ENCODE measurements at places on chromosomes 6 and 20.
A peak's percentile ranks its signal among the peaks of the same experiment; 100 is the strongest.

GRCh38 chr20:19839053-19839452 lies 81.0 kb downstream of the RIN2 start:
- DNase-seq: no peak

DNA sequence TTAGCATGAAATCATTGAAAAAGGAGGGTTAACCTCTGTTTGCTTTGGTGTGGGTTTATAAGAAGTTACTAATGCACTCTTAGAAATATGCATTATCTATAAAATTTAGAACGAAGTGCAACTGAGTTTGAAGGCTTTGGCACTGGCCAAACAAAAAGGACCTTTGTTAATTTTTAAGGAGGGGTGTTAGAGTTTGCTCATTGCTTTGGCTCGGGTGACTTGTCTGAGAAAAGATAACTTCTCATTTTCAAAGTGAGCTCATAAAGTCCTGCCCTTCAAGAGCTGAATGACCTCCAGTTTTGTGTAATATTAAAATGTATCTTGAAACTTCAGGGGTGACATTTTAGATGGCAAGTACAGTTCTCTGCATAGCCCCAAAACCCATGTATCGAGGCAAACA lies 25.9 kb downstream of the NEDD9 start:
- no peak for DNase-seq

DNA sequence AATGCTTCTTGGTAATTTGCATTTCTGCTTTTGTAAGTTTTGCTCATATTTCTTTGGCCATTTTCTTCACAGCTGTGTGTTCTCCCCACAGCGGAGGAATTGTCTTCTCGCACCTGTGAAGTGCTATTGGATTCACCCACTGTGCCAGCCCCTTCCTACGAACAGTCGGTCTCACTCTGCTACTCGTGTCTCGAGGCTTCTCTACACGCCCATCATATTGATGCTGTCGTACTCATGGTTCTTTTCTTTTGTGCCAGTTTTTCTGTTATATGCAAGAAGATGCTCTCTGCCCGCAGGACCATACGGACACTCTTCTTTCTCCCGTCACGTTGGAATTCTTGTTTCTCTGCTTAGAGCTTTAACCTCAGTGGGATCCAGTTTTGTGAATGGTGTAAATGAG lies 200.3 kb downstream of the DLL1 start:
- DNase-seq: no peak

GRCh38 chr6:884570-884969 lies 191.6 kb upstream of the EXOC2 start:
- DNase-seq: no peak

GRCh38 chr6:84804720-84805119 lies 40.3 kb upstream of the TBX18 start:
- no peak for DNase-seq

DNA sequence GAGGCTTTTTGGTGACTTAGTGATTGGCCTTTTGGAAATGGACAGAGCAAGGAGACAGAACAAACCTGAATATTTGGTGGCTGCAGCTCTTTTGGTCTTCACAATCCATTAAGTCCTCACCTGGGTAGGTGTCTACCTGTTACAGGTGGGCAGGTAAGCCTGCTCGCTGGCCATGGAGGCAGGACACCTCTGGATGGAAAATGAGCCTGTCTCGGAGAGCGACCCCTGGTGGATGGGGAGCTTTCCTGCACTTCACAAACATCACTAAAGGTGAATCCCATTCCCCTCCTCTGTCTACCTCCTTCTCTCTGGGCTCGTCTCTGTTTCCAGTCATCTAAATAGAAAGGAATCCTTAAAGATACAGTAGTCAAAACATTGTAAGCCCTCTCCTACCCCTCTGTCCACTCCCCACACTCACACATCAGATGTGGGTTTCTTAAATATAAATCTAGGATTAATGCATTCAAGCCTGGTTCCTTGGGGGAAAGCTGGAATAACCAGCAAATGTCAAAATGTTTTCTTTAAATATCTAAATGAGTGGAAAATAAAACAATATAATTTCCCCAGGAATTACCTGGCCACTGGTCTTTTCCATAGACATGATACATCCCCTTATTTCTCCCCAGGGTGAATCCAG lies 304.9 kb downstream of the CDH26 start:
- peak; percentile 47 for DNase-seq

DNA sequence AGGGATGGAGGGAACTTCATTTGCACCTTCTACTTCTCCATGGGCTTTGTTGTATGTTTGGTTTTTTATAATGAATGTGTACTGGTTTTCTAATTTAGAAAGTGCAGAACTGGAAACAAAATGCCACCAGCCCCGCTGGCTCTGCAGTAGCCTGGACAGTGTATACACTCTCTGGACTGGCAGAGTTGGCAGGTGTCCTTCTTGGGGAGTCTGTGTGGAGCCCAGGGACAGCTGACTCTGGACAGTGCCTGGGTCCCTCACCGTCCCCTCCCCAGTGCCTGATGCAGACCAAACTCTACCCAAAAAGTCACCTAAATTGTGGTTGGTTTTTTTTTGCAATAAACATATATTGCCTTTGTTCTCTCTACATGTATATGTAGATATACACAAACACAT lies 91.0 kb downstream of the SLC2A10 start:
- DNase-seq: no peak

DNA sequence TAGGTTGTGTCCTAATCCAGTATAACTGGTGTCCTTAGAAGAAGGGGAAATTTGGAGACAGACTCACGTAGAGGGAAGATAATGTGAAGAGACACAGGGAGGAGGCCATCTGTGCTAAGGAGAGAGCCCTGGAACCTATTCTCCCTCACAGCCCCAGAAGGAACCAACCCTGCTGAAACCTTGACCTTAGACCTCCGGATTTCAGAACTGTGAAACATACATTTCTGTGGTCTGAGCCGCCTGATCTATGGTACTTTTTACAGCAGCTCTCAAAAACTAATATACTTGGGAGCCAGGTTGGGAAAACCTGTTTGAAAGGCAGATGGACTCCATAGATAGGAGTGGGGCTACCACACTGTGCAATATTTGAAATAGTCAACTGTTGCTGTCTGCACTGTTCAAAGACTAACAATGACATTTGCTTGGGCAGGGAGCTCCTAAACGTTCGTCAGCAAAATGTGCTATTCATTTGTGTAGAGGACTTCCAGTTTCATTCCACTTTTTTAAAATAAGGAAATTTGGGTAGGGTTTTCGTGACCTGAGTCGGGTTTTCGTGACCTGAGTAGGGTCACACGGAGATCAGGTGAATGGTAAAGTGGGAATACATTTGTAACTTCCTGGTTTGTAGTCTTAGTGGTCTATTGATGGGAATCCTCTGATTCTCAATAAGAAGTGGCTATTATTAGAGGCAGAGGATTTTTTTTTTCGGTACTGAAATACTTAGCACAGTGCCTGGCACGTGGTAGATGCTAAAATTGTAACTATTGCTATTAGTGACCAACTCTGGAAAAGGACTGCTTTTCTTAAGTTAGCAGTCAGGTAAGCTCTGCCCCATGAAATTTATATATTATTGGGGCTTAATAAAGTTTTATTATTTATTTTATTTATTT lies 11.4 kb downstream of the TAGAP start:
- no peak for DNase-seq

GRCh38 chr20:32972181-32973076 lies 31.8 kb downstream of the SUN5 start:
- DNase-seq: no peak

- DNase-seq: no peak
These were observed 21.5 kb downstream of the RIMS4 start for GRCh38 chr20:44788706-44789456.

DNA sequence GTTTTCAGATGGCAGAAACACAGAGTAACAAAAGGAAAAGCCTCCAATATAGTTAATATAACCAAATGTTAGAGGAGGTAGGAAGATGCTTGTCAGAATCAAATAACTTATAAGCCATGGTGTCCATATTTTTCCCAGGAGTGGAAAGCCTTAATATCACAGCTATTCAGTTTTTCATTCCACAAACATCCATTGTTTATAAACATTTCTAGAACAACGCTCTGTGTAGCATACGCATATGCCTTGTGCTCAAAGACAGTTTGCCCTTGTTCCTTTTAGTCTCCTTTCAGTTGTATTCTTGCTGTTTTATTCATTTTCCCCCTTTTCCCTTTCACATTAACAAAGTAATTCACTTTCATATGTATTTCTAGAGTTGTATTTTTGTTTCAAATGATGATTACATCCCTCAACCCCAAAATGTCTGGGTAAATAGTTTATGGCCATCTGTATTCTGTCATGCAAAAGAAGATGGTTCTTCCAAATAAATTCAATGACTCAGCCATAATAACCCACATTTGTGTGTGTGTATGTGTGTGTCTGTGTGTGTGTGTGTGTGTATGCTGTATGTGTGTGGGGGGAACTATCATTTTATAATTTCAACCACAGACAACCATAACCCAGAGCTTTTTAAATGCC lies 455.7 kb upstream of the SOX4 start:
- no peak for DNase-seq

Measured in HL-60 (cell line).